NK-92 treated with Interleukin-12 subunit alpha and Interleukin-12 subunit beta, amount 100 ng/mL, for 24 hours (cell line): ENCODE measurements at places on chromosomes 4 and X.

GRCh38 chrX:34918856-34919255 is 23.7 kb upstream of the FAM47B start:
- no peak for DNase-seq

DNA sequence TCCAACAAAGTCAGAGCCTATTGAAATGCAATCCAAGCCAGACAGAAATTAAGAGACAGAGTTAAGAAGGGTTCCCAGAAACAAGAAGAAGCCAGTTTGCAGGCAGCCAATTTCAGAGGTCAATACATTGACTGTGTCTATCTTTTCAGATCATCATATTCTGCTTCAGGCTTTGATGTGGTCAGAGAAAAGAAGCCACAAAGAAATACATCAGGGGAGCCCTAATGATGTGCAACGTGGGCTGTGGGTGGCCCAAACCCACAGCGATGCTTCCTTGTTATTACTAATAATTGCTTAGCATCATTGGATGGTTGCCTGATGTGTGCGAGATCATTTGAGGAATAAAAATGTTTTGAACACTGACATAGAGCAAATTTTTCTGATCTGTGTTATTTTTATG is 99.0 kb upstream of the DUSP21 start:
- no peak for DNase-seq

DNA sequence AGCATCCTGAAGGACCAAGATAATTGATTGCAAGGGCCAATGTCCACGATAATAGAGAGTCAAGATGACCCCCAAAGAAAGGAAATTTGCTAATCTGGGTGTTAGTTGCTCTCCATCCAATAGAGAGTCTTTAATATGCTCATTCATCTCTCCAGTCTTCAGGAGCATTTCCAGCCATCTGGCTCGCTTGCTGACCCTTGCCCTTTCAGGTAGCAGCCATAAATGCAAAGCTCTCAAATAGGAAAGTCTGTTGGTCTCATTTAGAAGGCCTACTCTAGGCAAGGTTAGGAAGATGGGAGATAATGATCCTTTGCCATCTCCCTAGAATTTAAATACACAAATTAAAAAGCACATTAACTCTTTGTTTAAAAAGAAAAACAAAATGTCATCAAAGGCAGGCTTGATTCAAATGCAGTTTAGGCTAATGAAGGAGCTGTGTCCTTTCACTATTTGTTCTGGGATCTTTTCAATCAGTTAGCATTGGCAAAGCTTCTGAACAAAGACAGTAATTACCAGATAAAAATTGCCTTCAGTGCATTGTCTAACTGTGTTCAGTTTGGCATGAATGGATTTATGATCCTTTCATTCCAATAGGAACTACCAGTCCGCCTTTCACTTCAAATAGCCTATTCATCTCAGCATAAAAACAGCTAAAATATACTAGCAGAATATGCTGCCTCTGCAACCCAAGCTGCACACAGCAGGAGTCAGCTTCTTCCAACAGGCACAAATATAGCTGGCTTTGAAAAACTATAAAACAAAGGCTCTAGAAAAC is 49.6 kb upstream of the ATXN3L start:
- DNase-seq = no peak

DNA sequence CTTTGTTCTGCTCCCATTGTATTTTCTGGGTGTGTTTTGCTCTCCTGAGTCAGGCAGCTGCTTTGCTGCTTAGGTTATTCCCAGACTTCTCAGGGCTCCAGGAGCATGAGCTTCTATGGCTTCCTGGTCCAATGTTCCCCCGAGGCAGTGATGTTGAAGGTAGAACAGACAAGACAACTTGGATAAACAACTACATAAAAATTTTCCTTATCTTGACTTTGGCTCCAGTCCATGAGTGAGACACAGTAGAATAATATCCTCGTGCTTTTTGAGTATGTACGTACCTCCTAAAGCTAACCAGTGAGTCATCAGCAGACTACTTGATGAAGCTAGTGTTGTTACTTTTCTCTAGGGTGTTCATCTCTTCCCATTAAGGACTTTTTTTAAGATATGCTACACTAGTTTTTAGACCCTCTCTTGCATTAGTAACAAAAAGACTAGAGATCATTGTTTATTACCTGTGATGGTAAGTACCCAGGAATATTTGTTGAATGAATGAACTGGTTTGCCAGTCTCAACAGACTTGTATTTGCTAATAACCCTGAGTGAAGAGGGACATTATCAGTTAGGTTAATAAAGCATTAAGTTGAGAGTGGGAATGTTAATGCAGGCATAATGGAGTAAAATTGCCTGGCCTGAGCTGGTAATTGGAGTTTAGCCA is 131.9 kb downstream of the FHIP1A start:
- DNase-seq = no peak

- no peak for DNase-seq
Observed at GRCh38 chrX:46398874-46399273, 146.3 kb downstream of the ZNF674 start.

DNA sequence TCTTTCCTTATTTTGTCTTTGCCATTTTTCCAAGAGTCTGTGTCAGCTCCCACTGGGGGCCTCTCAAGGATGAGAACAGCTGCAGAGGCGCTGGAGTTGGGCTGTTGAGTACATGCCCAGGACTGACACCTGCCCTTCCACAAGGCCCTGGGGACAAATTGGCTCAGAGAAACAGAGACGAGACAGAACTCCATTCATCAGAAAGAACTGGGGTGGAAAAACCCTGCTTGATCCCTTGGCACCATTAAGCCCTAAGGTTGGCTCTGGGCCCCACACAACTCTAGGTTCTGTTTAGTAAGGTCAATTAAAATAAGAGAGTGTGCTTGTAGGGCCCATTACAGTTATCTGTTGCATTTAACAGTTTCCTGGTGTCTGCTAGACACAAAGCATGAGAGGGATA is 63.6 kb downstream of the DCX start:
- DNase-seq = no peak
